Right forelimb (tissue), 1 donor: ENCODE measurements at places on chromosomes 2 and 18.

DNA sequence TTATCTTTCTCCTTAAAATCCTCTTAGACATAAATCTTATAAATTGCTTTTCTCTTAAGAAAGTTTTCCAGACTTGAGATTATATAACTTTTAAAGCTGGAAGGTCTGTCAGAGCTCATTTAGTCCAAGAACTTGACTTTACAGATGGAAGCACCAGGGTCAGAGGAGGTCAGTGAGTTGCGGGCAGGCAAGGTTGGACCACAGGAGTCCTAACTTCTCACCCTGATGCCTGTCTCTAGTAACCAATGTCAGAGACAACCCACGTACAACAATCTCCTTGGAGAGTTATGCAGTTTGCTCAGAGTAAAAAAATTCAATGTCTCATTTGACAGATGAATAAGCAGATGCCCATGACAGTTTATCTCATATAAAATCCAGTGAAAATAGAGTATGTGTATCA, 203.9 kb downstream of the DLGAP1 start:
- no peak for DNase-seq

- no peak for DNase-seq
Observed at GRCh38 chr18:76712511-76713140, 109.7 kb upstream of the ZNF236 start.

DNA sequence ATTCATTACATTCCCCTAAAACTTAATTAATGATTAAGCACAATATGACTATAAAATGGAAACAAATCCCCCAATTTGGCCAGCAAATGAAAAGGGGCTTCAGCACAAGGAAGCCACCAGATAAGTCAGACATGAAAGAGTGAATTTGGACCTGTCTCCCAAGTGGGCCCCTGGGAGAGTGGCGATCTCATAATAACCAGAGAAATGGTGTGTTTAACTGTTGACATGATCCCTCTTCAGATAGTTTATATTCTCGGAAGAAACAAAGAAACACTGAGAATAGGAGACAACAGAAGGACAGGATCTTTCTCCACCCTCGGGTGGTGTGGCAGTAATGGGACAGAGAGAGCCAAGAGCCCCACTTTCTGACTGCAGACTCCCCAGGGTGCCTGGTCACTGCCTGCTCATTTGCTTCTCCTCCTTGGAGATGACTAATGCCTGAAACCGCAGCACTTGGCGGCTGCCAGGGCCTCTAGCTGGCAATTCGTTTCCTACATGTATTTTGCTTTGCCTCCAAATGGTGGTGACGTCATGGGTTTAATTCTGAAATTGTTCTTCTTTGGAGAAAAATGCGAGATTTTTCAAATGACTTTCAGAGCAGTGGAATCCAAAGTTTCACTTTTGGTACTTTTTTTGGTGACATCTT, 46.4 kb upstream of the SPP2 start:
- DNase-seq: no peak

DNA sequence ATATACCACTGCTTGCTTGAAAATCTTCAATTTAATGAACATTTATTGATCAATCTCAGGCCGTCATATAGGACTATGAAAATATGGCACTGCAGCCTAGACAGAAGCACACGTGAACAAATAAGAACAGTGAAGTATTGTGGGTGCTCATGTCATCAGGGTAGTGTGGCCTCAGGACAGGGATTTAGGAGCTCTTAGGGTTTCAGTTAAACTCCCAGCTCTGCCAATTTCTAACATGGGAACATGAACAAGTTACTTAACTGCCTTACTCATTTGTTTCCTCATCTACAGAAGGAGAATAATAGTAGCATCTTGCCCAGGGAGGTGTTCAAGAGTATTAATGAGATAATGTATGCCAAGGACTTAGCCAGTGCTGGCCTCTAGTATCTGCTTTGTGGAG, 146.0 kb upstream of the MAP3K20 start:
- no peak for DNase-seq

GRCh38 chr18:22961156-22961555, 28.0 kb downstream of the RBBP8 start:
- DNase-seq: no peak

GRCh38 chr18:39795350-39795749, 2159.7 kb upstream of the PIK3C3 start:
- DNase-seq: no peak

- DNase-seq: no peak
Observed at GRCh38 chr2:63051795-63052333, 1.2 kb downstream of the OTX1 start.

DNA sequence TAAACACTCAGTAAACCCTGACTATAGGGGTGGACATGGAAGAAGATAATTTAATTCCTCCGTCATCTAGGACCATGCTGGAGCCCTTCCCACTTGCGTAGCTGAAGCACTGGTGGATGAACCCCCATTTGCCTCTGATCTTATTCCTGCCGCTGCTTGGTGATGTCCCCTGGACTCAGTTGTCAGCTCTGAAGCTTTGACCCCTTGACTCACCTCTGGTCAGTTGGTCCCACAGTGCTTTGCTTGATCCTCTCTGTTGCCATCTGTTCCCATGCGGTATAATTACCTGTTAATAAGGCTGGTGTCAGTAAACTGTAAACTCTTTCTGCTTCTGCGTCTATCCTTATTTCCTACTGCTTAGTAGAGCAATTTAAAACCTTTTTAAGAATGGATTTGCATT, 126.9 kb downstream of the SPTBN1 start:
- DNase-seq: no peak

- no peak for DNase-seq
Observed at GRCh38 chr2:229296536-229296935, 25.4 kb upstream of the PID1 start.

- no peak for DNase-seq
Observed at GRCh38 chr2:128396946-128397345, 78.3 kb upstream of the HS6ST1 start.

DNA sequence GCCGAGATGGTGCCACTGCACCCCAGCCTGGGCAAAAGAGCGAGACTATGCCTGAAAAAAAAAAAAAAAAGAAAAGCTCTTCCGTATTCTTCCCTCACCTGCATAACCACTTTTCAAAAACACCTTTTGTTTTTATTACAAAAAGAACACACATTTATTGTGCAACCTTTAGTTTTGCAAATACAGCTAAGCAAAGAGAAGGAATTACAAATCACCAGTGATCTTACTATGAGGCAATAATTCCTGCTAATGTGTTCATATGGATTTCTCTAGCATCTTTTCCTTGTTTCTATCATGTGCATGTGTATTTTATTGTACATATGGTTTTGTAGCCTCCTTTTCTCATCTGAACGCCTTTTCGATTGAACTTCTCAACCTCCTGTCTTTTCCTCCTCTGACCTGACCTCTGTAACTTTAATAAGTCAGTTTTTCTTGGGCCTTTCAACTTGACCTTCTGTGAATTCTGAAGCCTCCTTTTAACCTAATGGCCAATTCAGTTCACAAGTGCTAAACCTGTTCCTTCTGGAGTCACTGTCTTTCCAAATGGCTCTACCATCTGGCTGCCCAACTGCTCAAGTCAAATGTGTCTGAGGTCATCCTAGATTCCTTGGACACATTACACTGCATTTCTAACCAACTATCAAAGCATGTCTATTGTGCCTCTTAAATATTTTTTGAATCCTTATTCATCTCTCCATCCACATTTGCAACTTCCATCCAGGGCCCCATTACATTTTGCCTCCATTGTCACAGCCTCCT, 59.1 kb upstream of the DAPL1 start:
- DNase-seq: no peak

GRCh38 chr2:9678544-9678943, 47.7 kb upstream of the YWHAQ start:
- no peak for DNase-seq

DNA sequence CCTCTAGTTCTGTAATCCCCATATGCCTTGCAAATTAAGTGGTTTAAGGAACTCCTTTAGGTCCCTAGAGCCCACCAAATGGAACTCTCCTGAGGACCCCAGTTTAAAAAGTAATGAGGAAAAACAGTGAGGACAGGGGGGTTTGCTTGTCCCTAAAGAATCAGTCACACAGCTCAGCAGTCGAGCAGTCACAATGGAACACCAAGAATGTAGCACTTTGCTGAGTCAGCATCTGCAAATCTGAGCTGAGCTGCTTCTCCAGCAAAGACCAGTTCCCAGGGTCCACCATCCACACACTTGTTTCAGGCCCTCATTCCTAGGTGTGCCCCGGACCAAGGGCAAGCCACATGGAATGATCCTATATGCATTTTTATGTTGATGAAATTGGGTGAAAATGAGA, 46.2 kb upstream of the NEDD4L start:
- DNase-seq: no peak

GRCh38 chr2:2173633-2174032, 157.4 kb downstream of the MYT1L start:
- DNase-seq: no peak

DNA sequence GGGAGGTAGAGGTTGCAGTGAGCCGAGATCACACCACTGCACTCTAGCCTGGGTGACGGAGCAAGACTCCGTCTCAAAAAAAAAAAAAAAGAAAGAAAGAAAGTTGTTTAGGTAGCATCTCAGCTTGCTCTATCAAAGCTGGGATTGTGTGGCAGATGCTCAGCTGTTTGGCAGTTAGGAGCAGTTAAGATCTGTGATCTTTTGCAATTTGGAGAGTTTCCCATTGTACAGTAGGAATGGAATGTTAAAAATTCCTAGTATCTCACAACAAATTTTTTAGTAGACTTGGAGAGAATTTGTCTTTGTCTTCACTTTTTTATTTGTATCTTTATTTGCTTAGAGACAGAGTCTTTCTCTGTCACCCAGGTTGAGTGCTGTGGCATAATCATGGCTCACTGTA, 122.9 kb upstream of the UNC80 start:
- DNase-seq: no peak

DNA sequence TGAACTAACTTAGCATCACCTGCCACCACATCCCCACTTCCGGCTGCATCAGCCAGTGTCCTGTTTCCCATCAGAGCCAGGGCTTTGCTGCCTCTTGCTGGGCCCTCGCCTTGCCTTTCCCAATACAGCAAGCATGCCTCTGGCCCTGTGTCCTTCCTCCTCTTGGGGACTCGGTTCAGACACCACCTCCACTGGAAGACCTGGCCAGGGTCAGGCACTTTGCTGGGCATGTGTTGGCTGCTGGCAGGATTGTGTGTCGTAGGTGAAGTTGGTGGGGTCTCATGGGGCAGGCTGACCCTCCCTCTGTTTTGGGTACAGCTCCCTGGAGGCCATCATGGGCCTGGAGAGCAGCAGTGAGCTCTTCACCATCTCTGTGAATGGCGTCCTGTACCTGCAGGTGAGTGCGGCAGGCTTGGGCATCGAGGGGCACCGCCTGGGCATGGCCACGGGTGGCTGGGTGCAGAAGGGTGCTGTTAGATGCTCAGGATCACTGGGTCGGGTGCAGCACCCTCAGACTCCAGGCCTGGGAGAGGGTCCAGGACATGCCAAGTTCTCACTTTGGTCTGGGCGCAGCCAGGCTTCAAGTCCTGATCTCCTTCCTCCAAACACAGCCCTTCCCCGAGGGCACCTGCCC, 6.6 kb downstream of the ERFE start:
- peak; percentile 43 for DNase-seq

GRCh38 chr2:60216452-60216995, 336.9 kb downstream of the BCL11A start:
- no peak for DNase-seq

DNA sequence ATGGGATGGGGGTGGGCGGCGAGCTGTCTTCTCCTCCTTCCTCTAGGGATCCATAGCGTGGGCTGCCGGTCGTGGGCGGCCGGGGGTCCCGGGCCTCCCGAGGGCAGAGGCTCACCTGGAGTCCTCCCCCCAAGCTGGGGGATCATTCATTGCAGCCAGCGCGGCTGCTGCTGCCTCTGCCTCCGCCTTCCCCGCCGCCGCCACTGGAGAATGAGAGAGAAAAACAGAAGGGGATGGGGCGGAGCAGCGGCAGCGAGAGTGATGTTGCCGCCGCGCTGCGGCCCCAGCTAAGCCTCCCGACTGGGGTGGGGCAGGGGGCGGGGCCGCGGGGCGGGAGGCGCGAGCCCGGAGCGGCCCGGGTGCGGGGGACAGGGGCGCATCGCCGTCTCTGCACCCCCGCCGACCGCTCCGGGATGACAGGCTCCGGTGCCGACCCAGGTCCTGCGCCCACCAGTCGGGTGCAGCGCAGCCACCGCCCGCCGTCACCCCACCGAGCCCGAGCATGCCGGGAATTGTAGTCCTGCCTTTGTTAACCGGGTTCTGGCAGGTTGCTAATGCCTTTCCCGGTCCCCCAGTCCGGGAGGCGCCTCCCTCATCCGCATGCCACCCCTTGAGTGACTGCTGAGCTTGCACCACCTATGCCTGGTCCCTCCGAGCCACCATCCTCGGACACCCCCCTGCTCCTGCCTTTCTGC, at the start of gene KIF3C:
TSS of gene KIF3C (minus strand) at position 225 of the 695 bp plus-strand sequence. CDS start 580 bp downstream, outside the sequence.
- peak; percentile 87 for DNase-seq

- DNase-seq: no peak
Observed at GRCh38 chr2:24638568-24638967, 147.5 kb downstream of the NCOA1 start.

- no peak for DNase-seq
Observed at GRCh38 chr2:141508086-141508752, 622.6 kb downstream of the LRP1B start.

DNA sequence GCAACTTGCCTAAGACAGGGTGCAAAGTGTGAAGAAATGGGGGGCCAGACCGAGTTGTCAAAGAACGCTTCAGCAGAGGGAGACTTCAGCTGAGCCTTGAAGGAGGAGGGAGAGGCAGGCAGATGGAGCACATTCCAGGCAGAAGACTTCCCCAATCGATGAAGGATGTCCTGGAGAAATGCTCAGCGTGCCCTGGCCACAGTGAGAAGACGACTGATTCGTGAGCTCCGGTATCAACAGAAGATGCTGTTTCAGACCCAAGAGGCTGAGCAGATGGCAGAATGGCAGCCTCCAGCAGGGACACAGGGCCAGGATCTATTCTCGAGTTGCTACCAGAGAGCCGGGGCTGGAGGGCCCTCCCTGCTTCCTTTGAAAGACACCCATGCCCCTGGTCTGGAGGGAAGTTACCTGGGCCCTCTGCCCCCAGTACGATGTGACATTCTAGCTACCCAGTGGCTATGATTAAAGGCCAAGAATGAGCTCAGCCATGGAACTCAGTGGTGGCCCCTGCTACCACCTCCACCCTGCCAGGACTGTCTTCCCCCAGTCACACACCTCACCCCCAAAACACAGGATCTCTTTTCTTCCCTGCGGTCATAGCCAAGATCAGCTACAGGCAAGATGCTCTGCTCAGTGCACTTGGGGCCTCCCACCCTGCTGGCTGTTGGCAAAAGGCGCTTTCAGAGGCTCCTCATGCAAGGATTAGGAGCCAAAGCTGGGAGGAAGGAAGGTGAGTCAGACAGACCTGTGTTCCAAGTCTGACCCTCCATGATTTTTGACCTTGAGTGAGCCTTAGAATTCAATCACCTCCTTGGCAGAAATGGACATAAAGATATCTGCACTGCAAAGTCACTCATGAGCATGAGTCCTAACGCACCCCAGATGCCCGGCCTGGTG, 84.3 kb downstream of the TFCP2L1 start:
- no peak for DNase-seq

- DNase-seq: no peak
Observed at GRCh38 chr18:67260841-67261240, 255.7 kb downstream of the DSEL start.

GRCh38 chr2:237532160-237532559, 34.2 kb upstream of the PRLH start:
- DNase-seq: no peak
